Tongue (tissue), 3 donors: ENCODE measurements at places on chromosomes 3 and 15.

GRCh38 chr3:105214590-105214989, 152.1 kb upstream of the ALCAM start:
- DNase-seq = no peak

- no peak for DNase-seq
Measured at GRCh38 chr3:196774191-196774820, 34.6 kb downstream of the PAK2 start.

GRCh38 chr3:194383276-194383940, 13.9 kb upstream of the LRRC15 start:
- DNase-seq = no peak

- no peak for DNase-seq
Measured at GRCh38 chr15:40796512-40796911, 10.4 kb upstream of the ZFYVE19 start.

GRCh38 chr15:76150513-76150912, 90.7 kb downstream of the TMEM266 start:
- DNase-seq = no peak

GRCh38 chr15:52224211-52224610, 33.0 kb upstream of the GNB5 start:
- DNase-seq = no peak

GRCh38 chr3:177221744-177222143, 24.5 kb upstream of the TBL1XR1 start:
- no peak for DNase-seq

DNA sequence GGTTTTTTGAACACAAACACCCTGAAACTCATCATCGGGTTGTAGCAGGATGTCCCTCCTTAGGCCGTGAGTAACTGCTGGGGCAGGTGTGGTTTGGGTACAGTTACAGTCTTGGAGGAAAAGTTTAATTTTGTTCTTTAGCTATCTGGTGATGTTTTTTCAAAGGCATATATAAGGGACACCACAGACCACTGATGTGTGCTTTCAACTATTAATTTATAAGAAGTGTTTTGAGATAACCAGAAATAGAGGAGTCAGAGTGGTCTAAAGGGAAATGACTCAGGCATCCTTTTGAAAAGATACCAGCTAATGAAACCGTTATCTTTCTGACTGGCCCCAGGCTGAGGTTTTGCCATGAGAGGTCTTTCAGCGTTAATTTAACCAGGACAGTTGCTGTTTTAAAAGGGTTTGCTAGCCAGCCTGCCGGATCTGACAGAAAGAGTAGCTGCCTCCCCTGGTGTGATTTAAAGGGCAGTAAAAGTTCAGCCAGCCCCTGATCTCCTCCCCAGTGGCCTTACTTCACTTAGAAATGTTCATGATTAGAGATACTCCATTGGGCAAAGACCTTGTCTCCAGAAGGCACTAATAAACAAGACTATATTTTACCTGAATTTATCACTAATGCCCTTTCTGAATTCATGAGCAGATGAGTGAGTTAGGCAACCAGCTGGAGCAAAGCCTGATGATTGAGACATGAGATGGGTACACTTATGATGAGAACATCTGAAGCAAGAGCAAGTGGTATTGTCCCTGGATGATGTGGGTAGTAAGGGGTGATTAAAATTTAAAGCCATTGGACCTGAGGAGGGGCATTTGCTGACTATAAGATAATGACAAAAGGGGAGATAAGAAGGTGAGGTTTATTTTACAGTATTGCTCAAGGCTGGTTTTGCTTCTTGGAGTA, 482.5 kb upstream of the TBL1XR1 start:
- no peak for DNase-seq

- no peak for DNase-seq
Measured at GRCh38 chr3:37729119-37729518, 132.6 kb upstream of the CTDSPL start.

DNA sequence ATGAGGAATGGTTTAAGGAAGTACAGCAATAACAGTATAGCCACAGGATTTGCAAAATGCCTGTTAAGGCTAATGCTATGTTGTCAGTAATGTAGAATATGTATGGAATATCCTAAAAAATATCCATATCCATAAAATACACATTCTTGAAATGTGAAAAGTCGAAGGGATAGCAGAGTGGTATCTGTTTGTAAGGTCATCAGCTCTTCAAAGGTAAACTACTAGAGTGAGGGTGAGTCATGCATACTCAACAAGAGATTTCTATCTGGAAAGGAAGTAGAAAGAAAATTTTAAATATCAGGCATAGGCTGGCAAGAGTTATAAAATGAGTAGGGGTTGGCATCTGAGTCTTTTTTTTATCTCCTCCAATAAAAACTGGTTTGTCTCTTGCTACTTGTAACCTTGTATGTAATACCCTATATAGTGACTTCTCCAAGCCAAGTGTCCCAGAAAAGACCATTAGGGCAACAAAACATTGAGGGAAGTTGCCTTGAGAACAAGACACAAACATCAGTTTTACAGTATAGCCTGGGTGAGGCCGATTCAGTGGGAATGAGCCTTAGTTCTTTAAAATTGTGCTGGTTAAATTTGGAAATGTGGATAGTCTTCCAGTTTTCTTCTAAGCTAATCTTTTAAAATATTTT, 103.1 kb downstream of the SPATA16 start:
- DNase-seq = no peak

- no peak for DNase-seq
Measured at GRCh38 chr3:10744098-10744465, 71.9 kb upstream of the SLC6A11 start.

GRCh38 chr3:158733656-158734055, 1.4 kb upstream of the RARRES1 start:
- no peak for DNase-seq

- DNase-seq = peak; percentile 74
Measured at GRCh38 chr15:89004726-89005030, 83.6 kb upstream of the ABHD2 start.

GRCh38 chr15:81388436-81388770, 14.4 kb upstream of the TMC3 start:
- no peak for DNase-seq

DNA sequence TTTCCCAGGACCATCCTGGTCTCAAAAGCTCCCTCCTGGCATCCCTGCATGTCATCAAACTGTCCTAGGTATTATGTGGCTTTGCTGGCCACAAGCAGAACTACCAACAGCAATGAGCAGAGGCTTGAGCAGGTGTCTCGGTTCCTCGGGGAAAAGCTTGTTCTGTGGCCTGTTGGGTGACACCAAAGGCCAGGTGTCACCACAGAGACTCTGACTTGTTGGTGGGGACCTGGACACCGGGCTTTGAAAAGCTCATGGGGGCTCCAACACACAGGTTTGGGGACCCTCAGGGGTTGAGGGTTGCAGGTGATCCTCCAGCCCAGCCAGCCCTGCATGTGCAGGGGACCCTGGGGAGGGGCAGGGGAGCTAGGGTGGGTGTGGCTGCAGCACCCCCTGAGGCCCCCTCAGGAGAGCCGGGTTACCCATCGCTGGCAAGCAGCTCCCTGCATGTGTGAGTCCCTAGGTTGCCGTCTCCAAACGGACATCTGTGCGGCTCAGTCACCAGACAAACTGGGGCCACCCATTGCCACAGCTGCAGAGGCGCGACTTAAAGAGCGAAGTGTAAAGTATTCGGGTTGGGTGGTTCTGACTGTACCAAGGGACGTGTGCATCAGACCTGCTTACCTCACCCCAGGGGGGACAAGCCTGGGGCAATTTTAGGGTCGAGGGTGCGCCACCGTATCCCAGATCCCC, 140.1 kb downstream of the CHSY1 start:
- DNase-seq = no peak

- DNase-seq = no peak
Measured at GRCh38 chr3:11601446-11602238, 42.1 kb downstream of the VGLL4 start.

DNA sequence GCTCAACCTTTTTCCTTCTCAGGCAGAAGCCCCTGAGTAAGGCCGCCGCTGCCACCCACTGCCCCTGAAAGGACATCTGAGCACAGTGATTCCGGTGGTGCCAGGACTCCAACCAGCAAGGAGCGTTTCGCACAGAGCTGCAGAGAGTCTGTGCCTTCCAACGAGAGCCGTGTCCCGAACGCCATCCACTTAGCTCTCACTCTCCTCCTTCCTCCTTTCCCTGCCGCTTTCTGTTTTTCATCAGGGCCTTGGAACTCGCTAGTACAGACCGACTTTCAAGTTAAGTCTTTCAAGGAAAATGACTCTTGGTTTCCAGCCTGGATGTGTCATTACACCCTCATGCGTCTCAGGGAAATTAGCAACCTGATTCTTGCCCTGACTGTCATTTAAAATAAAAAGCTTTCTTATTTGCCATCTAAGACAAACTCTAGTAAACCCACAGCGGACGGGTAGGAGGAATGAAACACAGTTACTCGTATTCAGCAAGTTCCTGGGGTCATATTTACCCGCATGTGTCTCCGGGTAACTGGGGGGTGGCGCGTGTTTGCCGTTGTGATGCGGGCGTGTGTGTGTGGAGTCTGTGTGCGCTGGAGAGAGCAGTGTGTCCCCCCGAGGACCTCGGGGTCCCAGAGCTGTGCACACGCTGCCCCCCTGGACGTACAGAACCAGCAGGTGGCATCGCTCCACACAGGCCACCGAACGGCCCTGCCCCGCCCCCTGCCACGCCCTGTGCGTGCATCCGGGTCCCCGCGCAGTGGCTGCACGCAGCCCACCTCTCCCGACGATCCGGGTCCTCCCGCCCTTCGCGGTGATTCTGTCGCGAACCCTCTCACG, 30.4 kb upstream of the ALDH1A3 start:
- DNase-seq = peak; percentile 79

DNA sequence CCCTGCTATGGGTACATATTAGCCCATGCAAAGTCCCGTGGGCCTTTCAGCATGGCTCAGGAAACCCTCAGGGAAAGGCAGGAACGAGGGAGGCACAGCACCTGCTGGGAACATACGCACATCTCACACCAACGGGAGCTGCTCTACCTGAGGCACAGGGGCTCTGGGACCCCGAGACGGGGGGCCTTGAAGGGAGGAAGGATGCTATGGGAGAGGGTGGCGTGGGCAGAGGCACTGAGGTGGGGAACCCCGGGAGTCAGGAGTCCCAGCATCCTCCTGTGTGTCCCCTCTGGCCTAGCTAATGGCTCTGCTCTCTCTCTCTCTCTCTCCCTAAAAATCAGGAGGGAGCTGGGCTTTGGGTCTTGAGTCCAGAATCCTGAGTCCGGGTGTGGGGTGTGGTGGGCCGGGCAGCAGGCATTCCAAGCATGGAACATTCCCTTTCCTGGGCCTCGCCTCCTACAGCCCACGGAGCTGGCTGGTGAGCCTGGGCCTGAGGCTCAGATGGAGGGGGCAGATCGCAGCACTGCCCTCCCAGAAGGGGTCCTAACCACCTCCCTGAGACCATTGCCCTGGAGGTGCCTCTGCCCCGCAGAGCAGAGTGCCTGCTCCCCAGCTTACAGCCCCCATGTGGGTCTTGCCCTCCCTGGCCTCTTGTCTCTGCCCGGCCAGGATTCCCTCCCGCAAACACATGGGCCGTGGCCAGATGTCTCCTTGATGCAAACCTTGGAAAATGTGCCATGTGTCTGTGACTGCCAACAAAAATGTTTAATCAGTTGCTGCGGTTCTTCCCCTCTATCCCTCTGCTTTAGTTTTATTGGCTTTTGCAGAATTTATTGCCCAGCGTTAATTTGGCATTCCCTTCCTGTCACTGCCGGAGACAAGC, 101.6 kb downstream of the TMEM266 start:
- DNase-seq = peak; percentile 58

DNA sequence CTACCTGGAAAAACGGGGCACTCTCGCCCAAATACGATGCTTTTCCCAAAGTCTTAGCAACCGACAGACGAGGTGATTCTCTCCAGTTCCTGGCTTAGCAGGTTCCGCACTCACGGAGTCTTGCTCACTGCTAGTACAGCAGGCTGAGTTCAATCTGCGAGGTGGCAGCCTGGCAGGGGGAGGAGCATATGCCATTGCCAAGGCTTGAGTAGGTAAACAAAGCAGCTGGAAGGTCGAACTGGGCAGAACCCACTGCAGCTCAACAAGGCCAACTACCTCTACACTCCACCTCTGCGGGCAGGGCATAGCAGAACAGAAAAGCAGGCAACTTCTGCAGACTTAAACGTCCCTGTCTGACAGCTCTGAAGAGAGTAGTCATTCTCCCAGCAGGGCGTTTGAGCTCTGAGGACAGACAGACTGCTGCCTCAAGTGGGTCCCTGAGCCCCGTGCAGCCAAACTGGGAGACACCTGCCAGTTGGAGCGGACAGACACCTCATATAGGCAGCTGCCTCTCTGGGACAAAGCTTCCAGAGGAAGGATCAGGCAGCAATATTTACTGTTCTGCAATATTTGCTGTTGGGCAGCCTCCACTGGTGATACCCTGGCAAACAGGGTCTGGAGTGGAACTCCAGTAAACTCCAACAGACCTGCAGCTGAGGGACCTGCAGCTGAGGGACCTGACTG, 73.4 kb upstream of the CADM2 start:
- DNase-seq = no peak

DNA sequence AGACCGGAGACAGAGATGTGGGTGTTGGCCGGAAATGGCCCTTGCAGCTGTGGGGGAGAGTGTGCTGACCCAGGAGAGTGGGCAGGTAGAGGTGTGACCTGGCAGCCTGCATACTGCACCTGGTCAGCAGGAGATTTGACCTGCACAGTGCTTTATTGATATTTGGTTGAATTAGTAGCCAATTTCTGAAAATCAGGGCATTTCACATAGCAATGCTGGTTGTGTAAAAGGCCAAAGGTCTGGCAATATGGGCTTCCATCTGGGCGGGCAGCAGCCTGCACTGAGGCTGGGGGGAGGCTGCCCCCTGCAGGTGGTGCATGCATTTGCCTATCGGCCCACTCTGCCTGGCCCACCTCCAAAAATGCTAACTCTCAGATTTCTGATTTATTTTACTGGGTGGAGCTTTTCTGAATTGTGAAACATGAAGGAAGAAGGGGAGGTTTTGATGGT, 9.4 kb upstream of the MGLL start:
- DNase-seq = no peak

GRCh38 chr3:136914739-136915138, 43.0 kb upstream of the IL20RB start:
- DNase-seq = no peak

GRCh38 chr15:66941791-66942190, 123.6 kb upstream of the SMAD3 start:
- no peak for DNase-seq

- no peak for DNase-seq
Measured at GRCh38 chr3:33577173-33577572, 137.0 kb upstream of the UBP1 start.

GRCh38 chr15:52118969-52119749, 6.6 kb upstream of the BCL2L10 start:
- DNase-seq = no peak

DNA sequence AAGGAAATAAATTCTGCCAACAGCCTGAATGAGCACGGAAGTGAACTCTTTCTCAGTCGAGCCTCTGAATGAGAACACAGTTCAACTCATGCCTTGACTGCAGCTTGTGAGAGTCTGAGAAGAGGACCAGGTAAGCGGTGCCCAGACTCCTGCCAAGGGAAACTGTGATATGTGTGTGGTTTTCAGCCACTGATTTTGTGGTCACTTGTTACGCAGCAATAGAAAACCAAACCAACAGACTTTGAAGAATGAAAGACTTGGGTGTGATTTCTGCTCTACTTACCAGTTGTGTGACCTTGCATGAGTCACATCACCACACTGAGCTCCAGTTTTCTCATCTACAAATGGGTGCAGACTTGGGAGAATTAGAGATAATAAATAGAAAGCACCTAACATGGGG, 30.6 kb upstream of the FAM107A start:
- no peak for DNase-seq

- DNase-seq = no peak
Measured at GRCh38 chr3:149252272-149252671, 30.6 kb upstream of the CP start.
